ENCODE measurements at places on chromosomes 2 and 18.

- DNase-seq, result no peak
Observed at GRCh38 chr2:138757384-138757783, 22.8 kb downstream of the NXPH2 start.

DNA sequence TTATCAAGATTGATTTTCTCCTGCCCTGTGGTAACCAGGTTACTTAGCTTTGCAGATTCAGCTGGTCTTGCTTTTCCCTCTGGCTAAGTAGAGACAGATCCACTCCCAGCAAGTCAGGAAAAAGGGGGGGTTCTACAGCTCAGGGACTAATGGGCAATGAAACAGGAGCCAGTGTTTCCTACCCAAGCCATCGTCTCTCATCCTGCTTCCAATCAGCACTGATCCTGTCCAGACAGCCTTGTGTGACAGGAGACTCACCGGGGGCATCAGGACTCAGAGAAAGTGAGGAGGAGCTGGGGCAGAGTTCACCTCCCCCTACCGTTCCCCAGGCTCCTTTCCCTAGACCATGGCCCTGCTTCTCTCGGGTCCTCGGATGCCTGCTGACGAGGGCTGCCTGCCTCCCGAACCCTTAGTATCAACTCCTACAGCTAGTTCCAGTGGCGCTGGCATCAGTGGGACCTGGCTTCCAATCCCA, 307.6 kb downstream of the ALK start:
- DNase-seq, result no peak

GRCh38 chr2:195392446-195393336, 264.3 kb upstream of the SLC39A10 start:
- DNase-seq, result no peak

DNA sequence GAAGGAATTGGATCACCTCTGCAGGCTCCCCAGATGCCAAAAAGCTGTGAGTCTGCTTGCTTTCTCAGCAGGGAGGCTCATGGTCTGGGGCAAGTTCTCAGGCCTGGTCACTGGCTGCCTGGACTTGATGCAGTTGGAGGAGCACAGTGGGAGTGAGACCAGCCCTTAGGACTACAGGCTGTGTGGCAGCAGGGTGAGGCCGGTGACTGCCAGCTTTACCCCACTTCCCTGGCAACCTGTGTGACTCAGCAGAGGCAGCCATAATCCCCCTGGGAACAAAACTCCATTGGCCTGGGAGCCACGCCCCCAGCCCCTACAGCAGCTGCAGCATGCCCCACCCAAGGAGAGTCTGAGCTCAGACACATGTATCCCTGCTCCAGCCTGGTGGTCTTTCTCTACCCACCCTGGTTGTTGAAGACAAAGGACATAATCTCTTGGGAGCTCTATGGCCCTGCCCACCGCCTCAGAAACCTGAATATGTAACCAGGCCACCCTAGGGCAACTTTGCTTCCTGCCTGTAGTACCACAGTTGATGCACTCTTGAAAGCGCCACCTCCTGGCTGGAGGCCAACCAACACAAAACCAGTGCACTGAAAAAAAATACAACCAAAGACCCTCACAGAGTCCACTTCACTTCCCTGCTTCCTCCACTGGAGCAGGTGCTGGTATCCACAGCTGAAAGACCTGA, 106.8 kb upstream of the SPATS2L start:
- DNase-seq, result no peak

GRCh38 chr2:237205561-237205971, 119.9 kb downstream of the COPS8 start:
- no peak for DNase-seq

Measured in CD4-positive, alpha-beta T cell treated with Interleukin-21 for 1 hour (primary cell).